ENCODE measurements at places on chromosomes 6 and 20.

DNA sequence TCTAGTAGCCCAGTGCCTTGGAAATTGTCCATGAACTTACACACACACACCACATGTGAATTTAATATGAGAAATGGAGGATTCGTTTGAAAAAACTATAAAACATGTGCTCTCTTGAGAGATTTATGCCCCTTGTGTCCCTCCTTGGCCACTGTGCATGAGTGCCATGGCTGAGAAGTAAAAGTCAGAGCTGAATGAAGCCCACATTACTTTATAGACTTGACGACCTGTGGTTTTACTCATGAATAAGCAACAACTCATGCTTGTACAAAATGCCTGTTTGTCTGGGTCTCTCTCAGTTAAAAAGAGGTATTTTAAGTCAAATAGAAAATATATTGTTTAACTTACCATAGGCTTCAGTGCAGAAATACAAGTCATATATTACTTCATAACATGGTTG, 102.7 kb downstream of the KCNQ5 start:
- peak; percentile 15 for DNase-seq

DNA sequence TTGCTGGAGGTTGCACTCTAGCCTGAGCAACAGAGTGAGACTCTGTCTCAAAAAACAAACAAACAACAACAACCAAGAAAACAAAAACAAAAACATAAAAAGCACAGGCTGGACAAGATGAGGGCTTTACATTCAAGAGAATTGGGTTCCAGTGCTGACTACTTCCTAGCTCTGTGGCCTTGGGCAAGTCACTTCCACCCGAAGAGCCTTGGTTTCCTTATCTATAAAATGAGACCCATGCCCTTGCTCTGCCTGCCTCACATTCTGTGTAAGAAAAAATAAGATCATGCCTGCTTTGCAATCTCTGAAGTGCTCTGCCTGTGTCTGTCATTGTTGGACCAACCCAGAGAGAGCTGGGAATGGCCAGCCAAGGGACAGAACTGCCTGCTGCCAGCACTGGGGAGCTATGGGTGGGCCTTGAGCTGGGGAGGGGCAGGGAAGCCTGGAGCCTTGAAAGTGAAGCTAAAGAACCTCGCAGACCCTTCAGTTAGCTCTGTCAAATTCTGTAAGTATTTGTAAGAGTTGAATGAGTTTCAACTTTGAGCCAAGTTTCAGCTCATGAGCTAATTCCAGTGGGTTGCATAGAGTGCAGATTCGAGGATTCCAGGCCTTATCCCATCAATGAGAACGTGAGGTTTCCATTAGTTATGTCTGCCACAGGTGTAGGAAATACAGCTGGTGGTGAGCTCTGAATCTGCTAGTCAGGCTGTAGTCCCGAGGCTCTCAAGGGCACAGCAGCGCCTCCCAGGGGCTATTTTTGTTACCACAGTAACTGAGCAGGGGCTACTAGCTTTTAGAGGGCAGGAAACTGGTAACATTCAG, 93.2 kb downstream of the DLGAP4 start:
- DNase-seq, result no peak

DNA sequence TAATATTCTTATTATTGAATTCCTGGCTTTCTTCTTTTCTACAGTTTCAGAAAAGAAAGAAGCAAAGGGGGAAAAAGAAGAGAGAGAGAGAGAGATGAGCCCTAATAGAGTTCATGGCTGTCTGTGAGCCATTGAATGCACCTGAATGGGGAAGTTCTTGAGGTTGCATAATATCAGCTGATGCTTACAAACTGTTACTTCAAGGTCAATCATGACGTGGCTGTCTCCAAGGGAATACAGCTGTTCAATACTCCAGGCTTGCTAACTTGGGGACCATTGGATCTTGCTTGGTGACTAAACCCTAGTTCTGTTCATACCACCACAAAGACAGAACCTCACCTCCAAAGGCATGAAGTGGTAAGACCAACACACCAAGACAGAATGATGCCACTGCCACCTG, 180.4 kb downstream of the ADGRG6 start:
- no peak for DNase-seq

DNA sequence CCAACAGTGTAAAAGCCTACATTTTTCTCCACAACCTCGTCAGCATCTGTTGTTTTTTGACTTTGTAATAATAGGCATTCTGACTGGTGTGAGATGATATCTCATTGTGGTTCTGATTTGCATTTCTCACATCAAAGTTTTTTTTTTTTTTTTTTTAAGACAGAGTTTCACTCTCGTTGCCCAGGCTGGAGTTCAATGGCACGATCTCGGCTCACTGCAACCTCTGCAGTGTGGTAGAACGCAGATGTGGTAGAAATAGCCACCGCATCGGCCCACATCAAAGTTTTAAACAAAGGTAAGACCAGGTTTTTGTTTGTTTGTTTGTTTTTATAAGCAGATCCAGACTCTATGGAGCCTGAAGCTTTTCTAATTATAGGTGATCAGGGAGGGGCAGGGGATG, 12.7 kb upstream of the PPP1R3G start:
- DNase-seq, result no peak

GRCh38 chr6:167706313-167707109, 120.2 kb upstream of the AFDN start:
- no peak for DNase-seq

GRCh38 chr6:105215506-105215905, 35.7 kb upstream of the POPDC3 start:
- no peak for DNase-seq

DNA sequence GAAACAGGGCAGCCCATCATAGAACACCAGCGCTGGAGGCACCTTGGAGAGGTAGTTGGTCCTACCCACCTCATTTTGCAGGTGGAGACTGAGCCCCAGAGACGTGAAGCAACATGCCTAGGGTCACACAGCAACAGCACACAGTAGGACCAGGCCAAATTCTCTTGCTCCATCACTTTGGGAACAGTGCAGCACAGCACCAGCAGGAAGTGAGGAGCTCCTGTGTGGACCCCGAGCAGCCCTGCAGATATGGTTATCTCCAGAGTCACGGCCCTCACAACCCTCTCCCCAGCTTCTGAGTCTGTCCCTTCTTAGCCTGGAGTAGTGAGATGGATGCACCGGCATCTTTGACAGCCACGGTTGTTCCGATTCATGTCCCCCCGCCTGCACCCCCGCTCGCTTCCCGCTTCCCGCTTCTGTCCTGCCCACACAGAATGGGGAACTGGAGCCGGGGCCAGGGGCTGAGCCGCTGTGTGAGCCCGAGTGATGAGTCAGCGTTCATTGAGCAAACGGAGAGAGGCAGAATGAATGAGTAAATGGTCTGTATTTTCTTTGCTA, 72.6 kb upstream of the DUSP22 start:
- DNase-seq, result peak; percentile 82

GRCh38 chr6:14881398-14881797, 364.5 kb upstream of the JARID2 start:
- peak; percentile 77 for DNase-seq

DNA sequence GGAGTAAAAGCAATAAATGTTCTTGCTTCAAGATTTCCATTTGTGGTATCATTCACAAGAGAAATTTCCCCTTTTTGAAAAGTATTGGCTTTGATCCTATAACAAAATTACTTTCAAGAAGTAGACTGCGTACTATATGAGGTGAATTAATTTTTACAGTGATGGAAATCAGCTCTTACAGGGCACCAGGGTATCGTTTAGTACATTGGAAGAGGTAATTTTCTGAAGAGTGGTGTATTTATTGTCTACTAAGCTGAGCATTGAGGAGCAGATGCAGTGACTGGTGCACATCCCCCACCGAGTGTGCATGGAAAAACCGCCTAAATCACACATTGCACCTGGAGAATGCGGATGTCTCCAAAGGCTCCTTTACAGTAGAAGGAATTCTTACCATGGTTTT, 209.5 kb downstream of the SAMD5 start:
- DNase-seq, result no peak

- peak; percentile 56 for DNase-seq
Measured at GRCh38 chr6:131062241-131063027, 611 bp downstream of the EPB41L2 start.

GRCh38 chr6:65248101-65248610, 458.9 kb downstream of the EYS start:
- DNase-seq, result no peak

DNA sequence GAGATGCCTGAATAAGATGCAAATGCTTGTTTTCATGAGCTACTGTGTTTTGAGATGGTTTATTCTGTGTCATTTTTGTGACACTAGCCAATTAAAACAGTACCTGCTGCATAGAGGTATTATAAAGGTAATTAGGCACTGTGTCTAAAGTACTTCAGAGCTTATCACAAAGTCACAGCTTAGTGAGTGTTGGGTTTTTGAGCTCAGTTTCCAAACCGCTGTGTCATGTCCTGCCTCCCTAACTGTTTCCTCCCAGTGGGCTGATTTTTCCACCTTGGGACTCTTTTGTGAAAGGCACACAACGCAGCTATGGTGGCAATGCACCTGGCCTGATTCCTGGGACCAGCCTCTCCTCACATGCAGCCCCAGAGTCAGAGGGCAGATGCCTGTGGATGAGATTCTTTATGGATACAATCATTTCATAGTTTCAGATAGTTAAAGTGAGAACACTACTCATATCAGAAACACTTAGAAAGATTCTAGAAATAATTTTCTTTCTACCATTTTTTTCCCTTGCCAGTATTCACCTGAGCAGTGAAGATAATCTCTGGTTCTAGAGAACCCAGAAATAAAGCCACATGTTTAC, 41.3 kb upstream of the TAGAP start:
- no peak for DNase-seq

DNA sequence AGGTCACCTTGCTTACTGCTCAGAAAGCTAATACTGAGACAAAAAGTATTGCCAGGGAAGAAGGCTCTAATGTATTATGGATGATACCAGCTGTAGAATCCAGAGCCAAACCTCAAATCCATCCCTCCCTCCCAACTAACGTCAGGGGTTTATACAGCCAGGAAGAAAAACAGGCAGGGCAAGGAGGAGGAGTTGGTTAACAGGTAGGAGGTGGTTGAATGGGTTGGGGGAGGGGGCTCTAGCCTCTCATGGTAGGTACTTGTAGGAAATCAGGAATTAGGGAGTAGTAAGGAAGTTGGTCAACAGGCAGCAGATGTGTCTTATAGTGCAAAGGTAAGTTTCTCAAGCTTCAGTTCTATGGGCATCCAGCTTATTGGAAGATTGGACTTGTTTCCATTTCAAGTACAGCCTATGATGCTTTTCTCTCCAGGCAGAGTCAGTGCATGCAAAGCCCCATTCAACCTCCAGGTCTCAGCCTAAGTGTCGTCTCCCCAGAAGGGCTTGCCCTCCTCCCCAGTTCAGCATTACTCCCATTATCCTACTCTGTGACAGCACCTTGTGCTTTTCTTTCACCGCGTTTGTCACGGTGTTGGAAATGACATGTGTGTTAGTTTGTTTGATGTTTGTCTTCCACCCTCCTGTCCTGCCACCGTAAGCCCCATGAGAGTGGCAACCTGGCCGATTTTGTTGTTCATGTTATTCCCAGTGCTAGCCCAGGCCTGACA, 38.1 kb downstream of the PNLDC1 start:
- no peak for DNase-seq

DNA sequence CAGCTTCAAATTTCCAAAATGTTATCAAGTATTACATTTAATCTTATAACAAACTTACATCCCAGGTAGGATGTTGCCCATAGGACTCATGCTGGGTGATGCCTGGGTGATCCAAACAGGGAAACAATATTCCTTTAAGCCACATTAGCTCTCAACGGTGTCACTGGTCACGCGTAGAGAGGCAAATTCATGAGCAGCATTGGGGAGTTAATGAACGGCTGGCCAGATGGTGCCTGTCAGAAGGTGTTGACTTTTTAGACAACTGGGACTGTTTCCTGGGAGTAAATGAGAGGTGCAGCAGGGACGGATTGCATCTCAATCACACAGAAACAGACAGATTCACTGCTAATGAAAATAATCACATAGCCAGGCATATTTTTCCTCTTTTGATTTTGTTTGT, 83.3 kb upstream of the ID4 start:
- no peak for DNase-seq

DNA sequence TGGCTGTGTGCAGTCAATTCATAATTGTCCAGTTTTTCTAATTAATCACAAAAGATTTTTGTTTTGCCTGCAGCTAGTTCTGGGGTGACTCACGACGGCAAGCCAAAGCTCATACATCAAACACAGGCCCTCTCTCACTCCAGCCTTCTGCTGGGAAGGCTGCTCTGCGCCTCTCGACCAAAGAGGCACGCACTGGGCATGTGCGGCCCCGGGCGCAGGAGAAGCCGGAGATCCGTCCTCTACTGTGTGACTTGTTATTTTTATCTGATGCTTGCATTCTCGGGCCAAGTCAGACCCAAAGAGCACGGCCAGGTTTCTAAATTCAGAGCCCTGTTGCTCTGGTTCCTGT, 98.5 kb downstream of the TFAP2A start:
- peak; percentile 54 for DNase-seq

GRCh38 chr20:46903256-46903655, 8.6 kb downstream of the EYA2 start:
- DNase-seq, result no peak

DNA sequence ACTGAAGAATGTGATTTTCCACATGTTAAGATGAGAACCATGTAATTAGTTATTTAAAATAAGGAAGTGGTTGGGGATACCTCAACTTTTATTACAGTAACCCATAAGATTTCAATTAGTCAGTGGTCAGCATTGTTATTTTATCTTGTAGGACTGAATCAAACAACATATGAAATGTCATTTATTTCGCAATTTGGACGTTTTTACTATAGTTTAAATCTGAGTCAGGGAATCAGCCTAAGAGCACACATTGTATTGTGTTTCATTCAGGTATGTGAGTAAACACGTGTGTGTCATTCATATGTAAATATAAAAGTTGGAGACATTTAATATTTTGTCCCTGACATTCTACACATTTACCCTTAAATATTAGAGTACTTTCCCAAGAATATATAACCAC, 1418.7 kb downstream of the GRIK2 start:
- no peak for DNase-seq

DNA sequence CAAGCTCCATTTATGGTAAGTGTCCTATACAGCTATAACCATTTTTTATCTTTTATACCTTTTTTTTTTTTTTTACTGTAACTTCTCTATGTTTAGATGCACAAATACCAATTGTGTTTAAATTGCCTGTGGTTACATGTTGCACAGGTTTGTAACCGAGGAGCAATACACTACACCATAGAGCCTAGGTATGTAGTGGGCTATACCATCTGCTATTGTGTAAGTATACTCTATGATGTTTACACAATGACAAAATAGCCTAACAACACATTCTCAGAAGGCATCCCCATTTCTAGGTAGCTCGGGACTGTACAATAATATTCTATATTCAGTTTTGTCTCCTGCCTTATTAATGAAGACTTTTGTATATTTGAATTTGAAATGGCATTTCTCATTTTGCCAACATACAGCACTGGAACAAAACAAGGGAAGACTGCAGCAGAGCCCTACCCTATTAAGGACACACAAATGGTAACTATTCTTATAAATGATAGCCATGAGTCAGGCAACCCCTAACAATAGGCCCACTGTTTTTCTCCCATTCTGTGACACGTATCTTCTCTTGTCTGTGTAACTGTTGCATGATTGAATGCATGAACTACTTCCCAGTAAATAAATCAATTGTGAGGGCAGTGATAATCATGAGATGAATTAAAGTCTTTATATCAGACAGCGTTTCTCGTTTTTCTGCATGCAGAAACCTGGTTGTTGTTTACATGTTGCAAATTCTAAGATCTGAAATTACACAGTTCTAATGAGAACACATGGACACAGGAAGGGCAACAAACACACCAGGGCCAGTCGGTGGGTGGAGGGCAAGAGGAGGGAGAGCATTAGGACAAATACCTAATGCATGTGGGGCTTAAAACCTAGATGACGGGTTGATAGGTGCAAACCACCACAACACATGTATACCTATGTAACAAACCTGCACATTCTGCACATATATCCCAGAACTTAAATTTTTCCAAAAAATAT, 173.9 kb downstream of the EPM2A start:
- no peak for DNase-seq

GRCh38 chr6:114638341-114638740, 295.5 kb upstream of the HS3ST5 start:
- DNase-seq, result no peak

Measured in GM03348 (cell line).